ENCODE measurements at places on chromosomes 4 and X.

GRCh38 chr4:160563552-160564282 lies 1460.8 kb downstream of the RAPGEF2 start:
- DNase-seq = no peak

DNA sequence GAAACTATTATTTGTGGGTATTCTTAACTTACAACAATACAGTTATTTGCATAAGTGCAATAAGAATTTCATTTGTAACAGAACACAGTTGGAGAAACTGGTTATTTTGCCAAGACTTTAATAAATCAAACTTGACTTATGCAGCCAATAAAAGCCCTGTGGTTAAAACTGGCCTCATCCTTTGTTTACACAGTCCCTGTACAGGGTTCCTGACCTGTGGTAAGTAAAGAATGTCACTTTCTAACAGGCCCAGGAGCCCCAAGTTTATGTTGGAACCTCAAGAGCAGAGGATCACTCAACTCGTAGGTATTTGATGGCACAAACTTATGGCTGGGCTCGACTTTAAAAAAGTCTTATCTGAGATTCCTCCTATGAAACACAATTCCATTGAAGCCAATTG lies 88.6 kb upstream of the PTCHD1 start:
- DNase-seq = no peak

- no peak for DNase-seq
These were observed 22.9 kb downstream of the PABPC4L start for GRCh38 chr4:134178706-134179105.

DNA sequence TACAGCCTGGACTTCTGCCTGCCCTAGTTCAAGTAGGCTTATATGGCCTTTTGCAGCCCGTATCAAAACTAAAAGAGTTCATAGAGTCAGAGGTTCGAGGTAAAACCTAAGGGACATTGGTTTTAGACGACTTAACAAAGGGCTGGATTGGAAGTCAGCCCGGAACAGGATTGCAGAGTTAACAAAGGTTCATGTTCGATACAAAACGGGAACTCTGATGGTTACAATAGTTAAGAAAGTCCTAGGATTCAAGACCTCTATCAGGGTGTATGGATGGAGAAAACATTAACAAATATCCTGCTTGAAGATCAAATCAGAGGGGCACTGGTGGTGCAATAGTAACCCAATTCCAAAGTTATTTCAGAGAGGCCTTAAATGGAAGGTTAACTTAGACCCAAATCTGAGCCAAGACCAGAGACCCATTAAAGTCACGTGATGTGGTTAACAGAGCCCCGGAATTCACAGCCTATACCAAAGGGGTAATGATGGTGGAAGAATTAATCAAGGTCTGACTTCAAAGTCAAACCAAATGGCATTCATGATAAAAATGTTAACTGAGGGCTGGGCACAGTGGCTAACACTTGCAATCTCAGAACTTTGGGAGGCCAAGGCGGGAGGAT lies 656 bp upstream of the ZNF630 start:
- DNase-seq = no peak

- no peak for DNase-seq
These were observed 66.2 kb downstream of the FHIP1A start for GRCh38 chr4:151475035-151475714.

DNA sequence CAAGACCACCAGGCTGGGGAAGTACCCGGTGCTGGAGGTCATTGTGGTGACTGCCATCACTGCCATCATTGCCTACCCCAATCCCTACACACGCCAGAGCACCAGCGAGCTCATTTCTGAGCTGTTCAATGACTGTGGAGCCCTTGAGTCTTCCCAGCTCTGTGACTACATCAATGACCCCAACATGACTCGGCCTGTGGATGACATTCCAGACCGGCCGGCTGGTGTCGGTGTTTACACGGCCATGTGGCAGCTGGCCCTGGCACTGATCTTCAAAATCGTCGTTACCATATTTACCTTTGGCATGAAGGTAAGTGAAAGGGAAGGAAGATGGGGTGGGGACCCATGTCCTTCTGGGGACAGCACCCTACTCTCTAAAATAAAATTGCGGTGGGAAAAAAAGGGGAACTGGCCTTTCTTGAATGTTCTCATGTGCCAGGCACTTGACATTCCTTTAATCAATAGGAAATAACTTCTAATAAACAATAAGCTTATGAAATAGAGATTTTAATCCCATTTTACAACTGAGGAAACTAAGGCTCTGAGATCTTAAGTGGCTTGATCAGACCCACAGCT lies 51.6 kb downstream of the CLCN4 start:
- DNase-seq = no peak

DNA sequence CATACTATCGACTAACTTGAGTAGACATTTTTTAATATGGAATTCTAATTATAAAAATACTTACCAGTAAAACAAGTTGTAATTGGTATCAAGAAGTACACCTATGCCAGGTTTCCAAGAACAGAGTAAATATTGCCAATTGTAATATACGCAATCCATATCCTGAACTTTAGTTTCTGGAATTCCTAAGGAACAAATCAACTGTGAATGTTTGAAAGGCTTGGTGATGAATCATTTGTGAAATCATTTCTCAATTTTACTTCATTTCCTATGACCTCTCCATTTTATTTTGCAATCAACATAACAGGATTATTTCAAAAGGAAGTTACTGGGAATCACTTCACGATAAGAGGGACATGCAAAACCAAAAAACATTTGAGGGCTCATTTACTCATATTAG lies 3.7 kb downstream of the IL13RA2 start:
- DNase-seq = no peak

DNA sequence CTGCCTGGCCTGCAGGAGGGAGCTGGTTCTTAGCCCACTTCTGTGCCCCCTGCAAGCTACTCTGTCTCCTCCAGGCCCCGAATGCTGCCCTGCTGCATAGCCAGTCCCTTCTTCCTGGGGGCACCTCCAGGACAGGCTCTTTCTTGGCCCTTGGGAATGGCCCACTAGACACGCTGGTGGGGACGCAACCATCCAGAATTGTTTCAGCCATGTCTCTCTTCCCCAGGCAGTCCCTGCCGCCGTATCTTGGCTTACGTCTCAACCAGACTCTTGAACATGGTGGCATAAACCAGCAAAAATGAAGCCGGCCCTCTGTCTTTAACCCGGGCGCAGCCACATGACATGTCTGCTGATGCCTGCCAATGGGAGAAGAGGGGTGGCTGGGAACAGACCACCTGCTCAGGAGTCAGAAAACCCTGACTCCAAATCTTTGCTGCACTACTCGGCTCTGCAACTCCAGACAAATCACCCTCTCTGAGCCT lies 9.0 kb downstream of the LRPAP1 start:
- DNase-seq = no peak

GRCh38 chr4:167883266-167883665 lies 209.1 kb upstream of the ANXA10 start:
- DNase-seq = no peak

GRCh38 chr4:158139086-158139485 lies 33.7 kb downstream of the GASK1B start:
- DNase-seq = no peak

DNA sequence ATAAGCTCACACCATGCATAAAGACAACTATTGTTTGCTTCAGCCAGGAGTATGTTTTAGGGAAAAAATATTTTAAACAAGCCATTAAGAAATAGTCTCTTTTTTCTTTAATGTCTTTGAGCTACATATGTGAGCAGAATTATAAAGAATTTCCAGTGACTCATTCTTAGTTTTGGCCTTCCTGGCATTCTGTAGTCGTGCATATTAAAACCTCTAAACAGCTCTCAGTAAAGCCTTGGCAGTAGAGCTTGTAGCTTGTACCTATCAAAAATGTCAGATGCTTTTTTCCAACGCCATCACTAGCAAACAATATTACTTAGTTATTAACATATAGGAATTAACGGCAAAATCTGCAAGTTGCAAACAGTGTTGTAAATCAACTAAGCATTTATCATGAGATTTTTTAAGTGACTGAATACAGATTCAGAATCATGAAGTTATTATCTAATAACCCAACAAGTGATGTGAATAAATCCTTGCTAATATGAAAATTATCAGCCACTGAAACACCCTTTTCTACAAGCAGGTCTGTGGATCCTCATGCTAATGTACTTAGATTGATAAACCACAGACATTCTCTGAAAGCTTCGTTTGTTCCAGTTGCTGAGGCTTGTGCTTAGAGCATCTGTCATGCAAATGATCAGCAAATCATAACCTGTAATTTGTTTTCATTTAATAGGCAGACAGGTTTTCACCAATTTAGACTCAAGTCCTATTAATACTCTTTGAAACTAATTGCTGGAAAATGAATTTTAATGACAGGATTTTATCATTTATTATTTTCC lies 412.0 kb upstream of the ATOH1 start:
- DNase-seq = no peak

DNA sequence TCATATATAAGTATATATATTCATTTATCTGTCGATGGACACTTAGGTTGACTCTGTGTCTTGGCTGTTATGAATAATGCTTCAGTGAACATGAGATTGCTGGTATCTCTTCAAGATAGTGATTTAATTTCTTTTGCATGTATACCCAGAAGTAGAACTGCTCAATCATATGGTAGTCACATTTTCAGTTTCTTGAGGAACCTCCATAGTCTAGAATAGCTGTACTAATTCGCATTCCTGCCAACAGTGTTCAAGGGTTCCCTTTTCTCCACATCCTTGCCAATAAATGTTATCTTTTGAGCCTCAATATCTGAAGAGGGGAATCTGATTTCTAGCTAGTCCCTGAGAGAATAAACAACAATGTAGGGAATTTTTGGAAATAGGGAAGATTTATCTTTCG lies 32.4 kb upstream of the CCNG2 start:
- DNase-seq = no peak

GRCh38 chrX:70183091-70183490 lies 5.8 kb downstream of the DGAT2L6 start:
- DNase-seq = no peak

GRCh38 chr4:101660607-101661006 lies 129.9 kb upstream of the BANK1 start:
- no peak for DNase-seq

- no peak for DNase-seq
These were observed 70.5 kb downstream of the SEL1L3 start for GRCh38 chr4:25792200-25792791.

- DNase-seq = no peak
These were observed 191.6 kb upstream of the ANKRD50 start for GRCh38 chr4:124903995-124904722.

DNA sequence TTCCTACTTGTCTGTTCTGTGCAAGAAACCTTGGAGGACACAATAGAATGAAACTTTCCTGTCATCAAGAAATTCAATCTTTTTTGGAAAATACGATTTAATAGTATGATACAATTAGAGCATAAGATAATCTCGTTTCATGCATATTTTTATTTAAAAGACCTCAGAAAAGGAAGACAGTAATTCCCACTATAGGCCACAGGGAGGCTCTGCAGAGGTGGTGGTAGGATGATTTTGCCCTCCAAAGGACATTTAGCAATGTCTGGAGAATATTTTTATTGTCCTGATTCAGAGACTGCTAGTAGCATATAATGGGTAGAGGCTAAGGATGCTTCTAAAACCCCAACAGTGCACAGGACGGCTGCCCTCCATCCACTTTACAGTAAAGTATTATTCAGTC lies 68.7 kb downstream of the PAK3 start:
- DNase-seq = no peak
